Hepatocyte (in vitro differentiated cells): ENCODE measurements at places on chromosomes 7 and 10. TPM values are rescaled to one million over a fixed set of nuclear protein-coding genes. Genes with fewer than 3 reads are reported as not detected.

GRCh38 chr7:20650782-20651181, 35.3 kb downstream of the ABCB5 start:
- no peak for DNase-seq

- DNase-seq: no peak
These were observed 130.7 kb downstream of the NRF1 start for GRCh38 chr7:129742256-129742655.

The WNT16 gene
- 0.52 and 0.58 TPM in 2 replicates for polyA plus RNA-seq

The PGAM2 gene
- 0.66 TPM in 1 of 2 replicates, not detected in the other for polyA plus RNA-seq

The OR6B1 gene
- polyA plus RNA-seq: 0.28 TPM in 1 of 2 replicates, not detected in the other

- DNase-seq: no peak
These were observed 24.8 kb upstream of the MNX1 start for GRCh38 chr7:157035302-157035701.

The LRRC4 gene
- polyA plus RNA-seq: 3.5 and 3.9 TPM in 2 replicates

- DNase-seq: no peak
These were observed 6.8 kb downstream of the TET1 start for GRCh38 chr10:68566955-68567354.

DNA sequence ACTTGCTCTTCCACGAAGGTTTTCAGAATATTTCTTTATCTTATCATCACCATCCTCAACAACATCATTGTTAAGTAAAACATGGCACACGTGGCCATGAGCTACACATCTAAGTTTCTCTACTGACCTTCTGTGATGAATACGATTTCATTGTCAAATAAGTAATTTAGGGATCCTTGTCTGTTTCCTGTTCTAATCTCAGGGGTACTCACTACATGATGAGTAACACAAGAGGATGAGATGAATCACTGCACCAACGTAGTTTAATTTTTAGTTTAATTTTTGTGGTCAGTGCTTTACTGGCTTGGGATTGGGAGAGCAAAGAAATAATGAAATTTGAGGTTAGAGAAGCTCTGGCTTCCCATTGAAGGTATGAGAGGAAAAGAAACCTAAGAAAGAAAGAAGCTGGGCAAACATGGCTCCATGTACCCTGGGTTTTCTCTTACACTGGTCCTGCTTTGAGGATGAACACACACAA, 461.9 kb upstream of the KLF6 start:
- DNase-seq: no peak

The HABP2 gene
- polyA plus RNA-seq: 48.3 and 55.1 TPM in 2 replicates

The SCIN gene
- 4.4 and 6.3 TPM in 2 replicates for polyA plus RNA-seq

DNA sequence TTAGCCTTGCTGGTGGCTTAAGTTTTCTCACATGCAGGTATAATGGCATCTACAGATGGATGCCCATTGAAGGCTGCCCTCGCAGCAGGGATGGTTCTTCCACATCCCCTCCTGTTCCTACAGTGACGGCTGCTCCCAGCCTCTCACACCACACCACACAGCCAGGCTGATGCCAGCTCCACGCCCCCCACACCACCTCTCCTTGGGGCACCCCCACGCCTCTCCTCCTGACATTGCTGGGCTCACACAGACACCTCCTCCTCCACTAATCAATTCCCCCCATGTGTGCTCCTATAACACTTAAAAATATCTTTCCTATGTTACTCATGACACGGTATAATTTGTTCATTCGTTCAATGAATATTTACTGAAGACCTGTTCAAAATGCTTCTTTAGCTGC, 244.0 kb downstream of the WDR37 start:
- no peak for DNase-seq

- peak; percentile 49 for DNase-seq
These were observed 186.7 kb upstream of the PLXDC2 start for GRCh38 chr10:19629567-19629966.

DNA sequence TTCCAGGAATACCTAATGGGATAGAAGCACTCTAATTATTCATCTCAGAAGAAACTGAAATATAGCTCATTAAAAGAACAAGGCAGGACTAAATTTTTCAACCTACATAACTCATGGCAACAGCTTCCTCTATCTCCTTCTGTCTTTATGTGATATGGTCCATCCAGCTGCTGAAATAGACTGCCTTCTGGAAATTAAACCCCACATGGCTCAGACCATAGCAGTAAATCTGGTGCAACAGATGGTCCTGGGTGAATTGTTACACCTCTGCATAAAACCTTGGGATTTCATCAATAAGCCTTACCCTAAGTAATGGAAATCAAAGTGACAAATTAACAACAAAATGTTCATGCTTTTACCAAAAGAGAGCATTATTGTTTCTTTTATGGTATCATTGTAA, 205.6 kb upstream of the CSTF2T start:
- DNase-seq: no peak

The PSMA2 gene
- 213 and 217 TPM in 2 replicates for polyA plus RNA-seq

DNA sequence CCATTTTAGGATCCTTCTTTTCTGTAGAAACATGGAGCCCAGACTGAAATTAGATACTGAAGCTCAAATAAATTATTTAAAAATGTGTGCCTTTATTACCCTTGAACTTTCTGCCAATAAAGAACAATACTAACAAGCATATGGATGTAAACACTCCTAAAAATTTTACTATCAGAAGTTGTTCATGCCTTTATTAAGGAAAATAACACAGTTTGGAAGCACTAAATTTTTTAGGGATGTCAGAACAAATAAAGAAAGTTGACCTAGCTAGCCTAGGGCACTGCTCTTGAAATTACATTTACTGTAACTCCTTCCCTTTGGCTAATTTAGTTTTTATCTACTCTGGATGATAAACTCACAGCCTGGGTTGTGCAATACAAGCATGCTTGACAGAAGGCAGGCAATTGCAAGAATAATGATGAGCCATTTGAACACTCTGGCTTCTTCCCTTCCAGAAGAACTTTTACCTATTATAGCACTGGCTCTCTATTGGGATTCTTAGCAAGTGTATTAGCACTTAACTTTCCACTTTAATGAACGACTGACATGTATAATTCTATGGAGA, 351.7 kb upstream of the C7orf33 start:
- peak; percentile 37 for DNase-seq

The ZDHHC4 gene
- 97.3 and 109 TPM in 2 replicates for polyA plus RNA-seq

The CRHR2 gene
- 0.19 and 0.21 TPM in 2 replicates for polyA plus RNA-seq

GRCh38 chr10:12448340-12448728, 99.0 kb downstream of the CAMK1D start:
- no peak for DNase-seq

DNA sequence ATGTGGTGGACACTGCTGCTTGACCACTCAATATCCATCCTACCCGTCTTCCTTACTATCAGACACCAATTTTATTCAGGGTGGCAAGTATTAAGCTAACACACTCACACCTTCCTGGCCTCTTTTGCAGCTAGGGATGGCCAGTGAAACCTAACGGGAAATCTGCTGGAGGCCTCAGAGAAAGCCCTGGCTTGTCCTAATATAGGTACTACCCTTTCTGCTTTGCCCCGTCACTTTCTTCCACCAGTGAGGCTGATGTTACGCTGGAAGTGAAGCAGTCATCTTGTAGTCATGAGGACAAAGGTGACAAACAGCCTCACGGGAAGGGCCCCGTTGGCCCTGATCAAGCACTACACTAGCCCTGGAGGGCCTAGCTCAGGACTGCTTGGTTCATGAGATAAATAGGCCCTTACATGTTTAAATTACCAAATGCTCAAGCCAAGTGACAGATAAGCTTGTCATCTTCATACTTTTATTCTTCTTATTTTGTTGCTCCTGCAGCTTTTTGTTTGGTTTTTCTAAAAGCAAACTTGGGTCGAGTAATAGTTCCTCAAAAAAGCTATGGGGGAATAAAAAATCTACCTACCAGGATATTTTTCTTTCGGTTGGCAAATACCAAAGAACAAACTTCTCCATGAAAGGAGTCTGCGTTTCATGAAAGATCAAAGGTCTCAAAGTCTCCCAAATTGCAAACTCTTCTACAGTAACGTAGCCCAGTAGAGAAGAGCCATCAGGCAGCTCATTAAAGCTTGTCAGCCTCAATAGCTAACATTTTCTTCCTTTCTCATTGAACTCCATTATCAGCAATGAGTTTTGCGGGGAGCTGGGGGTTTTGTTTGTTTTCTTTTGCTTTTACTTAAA, 17.5 kb downstream of the CREB3L2 start:
- DNase-seq: no peak

GRCh38 chr10:4450981-4451908, 374.8 kb upstream of the AKR1E2 start:
- no peak for DNase-seq

DNA sequence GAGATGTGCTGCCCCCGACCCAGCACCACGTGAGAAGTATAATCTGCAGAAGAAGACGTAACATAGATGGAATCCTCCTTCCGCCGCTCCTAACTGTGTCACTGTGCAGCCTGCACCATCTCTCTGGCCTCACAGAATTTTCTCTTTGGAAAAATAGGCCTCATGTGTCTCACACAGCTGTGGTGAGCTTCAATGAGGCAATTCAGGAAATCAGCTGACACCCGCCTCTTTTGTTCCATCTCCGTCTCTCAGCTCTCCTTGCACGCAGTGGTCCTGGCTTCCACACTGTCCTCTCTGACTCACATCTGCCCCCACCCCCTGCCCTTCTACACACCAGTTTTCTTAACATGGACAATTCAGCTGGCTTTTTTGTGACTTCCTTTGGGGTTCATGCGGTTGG, 7.2 kb downstream of the C10orf90 start:
- DNase-seq: peak; percentile 19

- DNase-seq: no peak
These were observed 228.7 kb upstream of the FZD8 start for GRCh38 chr10:35870665-35871310.

DNA sequence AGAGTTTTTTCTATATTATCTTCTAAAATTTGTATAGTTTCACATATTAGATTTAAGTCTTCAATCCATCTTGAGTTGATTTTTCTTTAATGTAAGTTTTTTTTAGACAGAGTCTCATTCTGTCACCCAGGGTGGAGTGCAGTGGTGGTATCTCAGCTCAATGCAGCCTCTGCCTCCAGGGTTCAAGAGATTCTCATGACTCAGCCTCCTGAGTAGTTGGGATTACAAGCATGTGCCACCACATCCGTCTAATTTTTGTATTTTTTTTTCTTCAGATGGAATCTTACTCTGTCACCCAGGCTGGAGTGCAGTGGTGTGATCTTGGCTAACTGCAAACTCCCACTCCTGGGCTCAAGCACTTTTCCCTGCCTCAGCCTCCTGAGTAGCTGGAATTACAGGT, 143.4 kb upstream of the ZNF92 start:
- no peak for DNase-seq

GRCh38 chr10:84675060-84675459, 346.7 kb downstream of the CCSER2 start:
- no peak for DNase-seq

GRCh38 chr10:27504808-27505460, 830 bp downstream of the RAB18 start:
- DNase-seq: peak; percentile 41

DNA sequence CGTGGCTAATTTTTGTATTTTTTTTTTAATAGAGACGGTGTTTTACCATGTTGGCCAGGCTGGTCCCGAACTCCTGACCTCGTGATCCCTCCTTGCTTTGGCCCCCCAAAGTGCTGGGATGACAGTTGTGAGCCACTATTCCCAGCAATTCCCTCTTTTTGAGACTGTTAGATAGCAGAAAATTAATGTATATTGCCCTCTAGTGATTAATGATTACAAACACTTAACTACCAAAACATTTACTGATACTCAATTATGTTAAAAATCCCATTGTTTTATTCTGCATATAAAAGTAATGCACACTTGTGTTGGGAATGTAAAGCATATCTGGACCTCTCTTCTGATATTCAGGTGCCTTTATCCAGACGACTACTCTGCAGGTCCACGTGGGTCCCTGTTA, 41.2 kb upstream of the COBL start:
- DNase-seq: no peak

- DNase-seq: no peak
These were observed 202.1 kb downstream of the PTEN start for GRCh38 chr10:88065383-88066049.

GRCh38 chr10:7288060-7288690, 122.7 kb downstream of the SFMBT2 start:
- DNase-seq: peak; percentile 55

DNA sequence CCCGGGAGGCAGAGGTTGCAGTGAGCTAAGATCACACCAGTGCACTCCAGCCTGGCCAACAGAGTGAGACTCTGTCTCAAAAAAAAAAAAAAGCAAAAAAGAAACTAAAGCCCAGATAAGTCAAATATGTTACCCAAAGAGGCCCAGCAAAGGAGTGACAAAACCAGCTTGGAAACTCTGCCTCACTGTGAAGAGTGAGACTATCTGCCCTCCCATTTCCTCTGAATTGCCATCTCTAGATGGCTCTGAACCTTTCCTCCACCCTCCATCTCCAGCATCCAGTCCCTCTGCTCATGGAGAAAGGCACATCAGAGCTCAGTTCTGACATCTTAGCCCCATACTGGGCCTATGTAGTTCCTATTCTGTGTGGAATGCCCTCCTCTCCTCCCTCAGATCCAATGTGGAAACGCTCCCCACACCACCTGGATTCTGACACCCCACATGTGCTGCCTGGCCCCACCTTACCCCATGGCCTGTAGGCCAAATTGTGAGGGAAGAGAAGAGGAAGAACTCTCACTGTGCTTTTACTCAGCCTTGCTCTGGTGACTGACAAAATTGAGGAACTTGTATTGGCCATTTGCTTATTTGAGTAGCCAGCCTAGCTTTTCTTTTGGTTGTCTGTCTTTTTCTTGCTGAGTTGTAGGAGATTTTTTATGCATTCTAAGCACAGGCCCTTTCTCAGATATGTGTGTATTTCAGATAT, 18.0 kb upstream of the NUDCD3 start:
- DNase-seq: no peak

The HOXA11 gene
- 5.4 and 7.6 TPM in 2 replicates for polyA plus RNA-seq

DNA sequence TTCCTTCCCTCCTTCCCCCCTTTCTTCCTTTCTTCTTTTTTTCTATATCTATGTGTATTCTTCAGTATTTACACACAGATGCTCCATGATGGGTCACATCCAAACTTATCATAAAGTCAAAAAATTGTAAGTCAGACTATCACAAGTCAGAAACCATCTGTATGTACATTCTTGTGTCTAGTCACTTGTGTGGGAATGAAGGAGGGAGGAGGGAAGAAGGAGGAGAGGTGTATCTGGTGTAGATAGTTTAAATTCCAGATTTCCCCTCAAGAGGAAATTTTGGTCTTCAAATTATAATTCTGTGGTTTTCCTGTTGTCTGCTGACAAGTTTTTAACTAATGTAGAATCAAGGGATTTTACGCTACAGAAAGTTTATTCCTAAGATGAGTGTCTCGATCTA, 287.2 kb downstream of the ETV1 start:
- no peak for DNase-seq

DNA sequence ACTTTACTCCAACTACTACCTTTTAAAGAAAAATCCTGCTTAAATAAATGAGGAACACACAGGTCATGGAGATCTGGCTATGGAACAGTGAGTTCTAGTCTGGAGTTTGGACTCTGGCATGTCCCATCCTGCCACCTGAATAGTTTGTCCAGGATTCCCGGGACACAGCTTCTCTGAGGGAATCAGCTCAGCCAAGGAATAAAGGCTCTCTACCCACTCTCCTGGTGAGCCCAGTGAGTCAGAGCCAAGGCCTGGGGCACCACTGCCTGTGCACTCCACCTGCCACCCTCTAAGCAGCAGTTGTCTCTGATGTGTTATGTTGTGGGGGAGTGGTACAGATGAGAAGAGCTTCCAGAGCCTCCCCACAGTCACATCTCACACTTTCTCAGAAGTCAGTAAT, 113.5 kb downstream of the HTR5A start:
- DNase-seq: no peak

The ALDH18A1 gene
- polyA plus RNA-seq: 105 and 106 TPM in 2 replicates
